ENCODE measurements at places on chromosomes 4 and X. TPM values are rescaled to one million over a fixed set of nuclear protein-coding genes. Genes with fewer than 3 reads are reported as not detected.

ART3 gene
- total RNA-seq, result 0.09 TPM

NPY2R gene
- total RNA-seq, result not detected

UBE2K gene
- 10.6 TPM for total RNA-seq

MAGEB2 gene
- not detected for total RNA-seq

SLC16A2 gene
- 7.4 TPM for total RNA-seq

UGT2B17 gene
- not detected for total RNA-seq

HSFX4 gene
- not detected for total RNA-seq

FANCB gene
- 3.2 TPM for total RNA-seq

PLXNB3 gene
- 0.95 TPM for total RNA-seq

NXF2 gene
- not detected for total RNA-seq

FRG1 gene
- total RNA-seq, result 25.8 TPM

TCEAL5 gene
- total RNA-seq, result not detected

PABPC1L2B gene
- total RNA-seq, result not detected

IL13RA2 gene
- total RNA-seq, result 51.9 TPM

HTN1 gene
- total RNA-seq, result not detected

NHSL2 gene
- total RNA-seq, result 9.5 TPM

MTTP gene
- total RNA-seq, result under 0.01 TPM

NEIL3 gene
- 1.3 TPM for total RNA-seq

CFI gene
- 1.8 TPM for total RNA-seq

TEX13C gene
- total RNA-seq, result not detected

AGTR2 gene
- not detected for total RNA-seq

ENOPH1 gene
- total RNA-seq, result 38.1 TPM

MED14 gene
- 11.8 TPM for total RNA-seq

SPARCL1 gene
- 1.5 TPM for total RNA-seq

HSFX3 gene
- not detected for total RNA-seq

LINC00632 gene
- total RNA-seq, result 2.4 TPM

HHIP gene
- 0.16 TPM for total RNA-seq
